ENCODE measurements at places on chromosomes 7 and 10. TPM values are rescaled to one million over a fixed set of nuclear protein-coding genes. Genes with fewer than 3 reads are reported as not detected.

Gene UBE3C
- total RNA-seq: 24.8 TPM

Gene SPDYE2
- under 0.01 TPM for total RNA-seq

Gene POU6F2
- not detected for total RNA-seq

Gene CAMK2B
- total RNA-seq: under 0.01 TPM

Gene PAX4
- total RNA-seq: not detected

Gene PRLHR
- not detected for total RNA-seq

Gene SAMD9
- 8.6 TPM for total RNA-seq

Gene TEX47
- total RNA-seq: not detected

Gene SLC18A2
- total RNA-seq: 13.2 TPM

Gene OR2A5
- not detected for total RNA-seq

- DNase-seq: no peak
These were observed 73.1 kb downstream of the GTF2IRD1 start for GRCh38 chr7:74526780-74527179.

DNA sequence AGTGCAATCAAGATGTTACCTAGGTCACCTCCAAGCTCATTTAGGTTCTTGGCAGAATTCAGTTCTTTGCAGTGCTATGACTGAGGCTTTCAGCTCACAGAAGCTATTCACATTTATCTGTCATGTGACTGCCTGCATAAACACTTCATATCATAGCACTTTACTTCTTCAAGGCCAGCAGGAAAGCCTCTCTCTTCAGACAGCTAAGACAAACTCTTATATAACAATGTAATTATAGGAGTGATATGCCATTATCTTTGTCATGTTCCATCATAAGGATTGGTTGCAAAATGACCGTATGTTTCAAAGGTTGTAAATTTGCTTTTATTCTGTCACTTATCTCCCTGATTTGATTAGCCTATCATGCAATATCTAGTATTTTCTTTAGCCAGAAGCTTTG, 78.8 kb upstream of the TMEM196 start:
- no peak for DNase-seq

- DNase-seq: no peak
These were observed 45.9 kb downstream of the GATA3 start for GRCh38 chr10:8100366-8100765.

- no peak for DNase-seq
These were observed 120.7 kb upstream of the PLXNA4 start for GRCh38 chr7:132697003-132697402.

DNA sequence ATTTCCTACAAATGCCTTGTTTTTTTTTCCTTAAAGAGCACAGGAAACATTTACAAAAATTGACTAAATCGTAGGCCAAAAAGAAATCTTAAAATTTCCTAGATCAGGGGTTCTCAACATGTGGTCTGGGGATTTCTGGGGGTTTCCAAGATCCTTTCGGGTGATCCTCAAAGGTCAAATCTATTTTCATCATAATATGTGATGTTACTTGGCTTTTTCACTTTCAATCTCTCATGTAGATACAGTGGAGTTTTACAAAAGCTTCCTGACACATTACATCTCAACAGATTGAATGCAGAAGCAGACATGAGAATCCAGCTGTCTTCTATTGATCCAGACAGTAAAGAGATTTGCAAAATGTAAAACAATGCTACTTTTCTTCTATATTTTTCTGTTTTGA, 497.3 kb downstream of the INHBA start:
- no peak for DNase-seq

DNA sequence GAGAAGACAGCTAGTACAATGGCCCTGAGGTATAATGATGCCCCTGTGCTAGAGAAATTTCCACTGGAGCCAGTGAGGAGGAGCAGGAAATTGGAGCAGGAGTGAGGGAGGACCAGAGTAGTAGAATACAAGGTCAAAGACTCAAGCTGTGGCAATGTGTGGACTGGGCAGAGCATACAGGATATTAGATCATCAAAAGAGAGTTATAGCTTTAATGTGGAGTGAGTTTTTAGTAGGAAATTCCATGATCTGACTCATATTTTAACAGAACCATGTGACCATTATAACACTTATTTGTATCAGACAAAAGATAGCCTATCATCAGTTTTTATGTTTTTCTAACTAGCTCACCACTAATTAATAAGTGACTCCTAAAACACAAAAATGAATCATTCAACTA, 154.1 kb downstream of the DGKB start:
- DNase-seq: no peak

- no peak for DNase-seq
These were observed 110.0 kb downstream of the HGF start for GRCh38 chr7:81659697-81660395.

GRCh38 chr7:74993121-74993520, 28.6 kb downstream of the CASTOR2 start:
- DNase-seq: no peak

- no peak for DNase-seq
These were observed 665.6 kb downstream of the DNAJB9 start for GRCh38 chr7:109235316-109235715.

GRCh38 chr10:68813559-68813958, 13.8 kb upstream of the STOX1 start:
- no peak for DNase-seq

DNA sequence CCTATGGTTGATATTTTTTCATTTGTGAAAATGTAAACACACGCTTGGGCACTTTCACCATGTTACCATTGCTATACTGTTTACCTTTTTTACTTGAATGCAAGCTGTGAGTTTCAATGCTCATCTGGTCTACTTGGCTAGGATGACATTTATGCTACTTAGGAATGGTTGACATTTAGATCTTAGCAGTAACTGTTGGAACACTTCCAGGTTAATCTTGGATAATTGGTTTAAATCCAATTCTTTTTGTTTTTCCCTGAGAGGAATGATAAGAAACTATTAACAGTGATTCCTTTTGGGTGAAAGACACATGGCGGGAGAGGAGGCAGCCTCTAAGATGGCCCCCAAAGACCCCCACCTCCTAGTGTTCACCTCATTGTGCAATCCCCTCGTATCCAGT, 51.4 kb upstream of the AMPH start:
- no peak for DNase-seq

DNA sequence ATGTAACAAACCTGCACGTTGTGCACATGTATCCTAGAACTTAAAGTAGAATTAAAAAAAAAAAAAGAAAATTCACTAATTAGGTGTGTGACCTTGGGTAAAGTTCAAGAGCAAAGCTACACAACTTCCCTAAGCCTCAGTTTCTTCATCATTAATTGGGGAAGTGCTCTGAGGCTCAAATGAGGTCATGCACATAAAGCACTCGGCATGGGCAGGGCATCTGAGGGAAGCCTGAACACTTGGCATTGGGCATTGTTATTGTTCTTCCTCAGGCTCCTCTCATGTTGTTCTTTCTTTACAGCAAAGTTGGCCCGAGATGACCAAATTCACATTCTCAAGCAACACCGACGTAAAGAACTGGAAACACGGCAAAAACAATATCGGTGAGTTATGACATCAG, 21.5 kb downstream of the ALOX5 start:
- DNase-seq: no peak

DNA sequence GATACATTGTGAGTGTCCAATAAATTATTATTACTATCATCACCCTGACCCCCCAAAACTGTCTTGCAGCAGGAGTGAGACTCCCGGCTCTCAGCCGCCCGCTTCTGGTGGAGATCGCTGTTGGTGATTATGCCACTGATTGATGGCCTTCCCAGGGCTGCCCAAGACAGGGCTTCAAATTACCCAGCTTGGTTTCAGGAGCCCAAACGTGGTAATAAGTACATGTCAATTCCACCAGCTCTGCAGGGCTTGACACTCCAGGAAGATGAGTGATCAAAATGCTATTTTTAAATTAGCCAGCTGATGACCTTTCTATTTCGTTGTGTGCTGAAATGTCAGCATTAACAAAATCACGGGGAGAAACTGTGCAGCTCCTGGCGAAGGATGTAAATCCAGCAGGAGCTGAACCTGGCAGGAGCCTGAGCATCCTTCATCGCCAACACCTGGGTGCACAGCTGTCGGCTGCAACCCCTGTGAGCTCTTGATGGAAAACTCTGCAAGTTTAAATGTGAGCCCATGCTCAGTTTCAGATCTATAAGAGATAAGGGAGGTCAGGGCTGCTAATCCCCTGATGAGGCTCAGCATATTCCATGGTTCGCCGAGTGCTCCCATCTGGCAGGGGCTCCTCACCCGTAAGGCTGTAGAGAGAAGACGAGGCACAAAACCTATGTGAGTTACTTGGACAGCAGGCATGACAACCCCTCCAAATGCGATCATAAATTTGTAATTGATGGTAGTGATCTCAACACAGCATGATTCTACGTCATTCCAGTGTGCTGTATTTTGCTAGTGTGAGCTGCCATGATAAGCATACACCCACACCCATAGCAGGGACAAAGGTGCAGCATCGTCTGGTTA, 446.3 kb downstream of the TCERG1L start:
- DNase-seq: no peak

- no peak for DNase-seq
These were observed 219.2 kb upstream of the CTBP2 start for GRCh38 chr10:125379592-125379991.

- no peak for DNase-seq
These were observed 26.0 kb downstream of the LRRC18 start for GRCh38 chr10:48913674-48914073.

DNA sequence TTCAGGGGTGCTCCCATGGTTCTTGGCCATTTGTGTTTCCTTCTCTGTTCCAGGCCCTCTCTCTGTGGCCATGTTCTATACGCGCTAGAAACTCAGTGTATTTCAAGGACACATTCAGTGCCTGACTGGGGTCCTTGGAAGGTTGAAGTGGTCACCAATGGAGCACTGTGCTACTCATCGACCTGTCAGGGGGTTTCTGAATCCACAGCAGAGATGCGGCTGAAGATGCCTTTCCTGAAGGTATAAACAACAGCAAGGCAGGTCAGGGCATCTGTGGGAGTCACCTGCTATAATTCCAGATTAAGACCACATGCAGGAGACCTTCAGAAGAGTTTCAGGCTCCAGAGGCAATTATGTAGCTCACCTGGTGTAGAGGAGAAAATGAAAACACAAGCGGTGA, 86.8 kb upstream of the MGMT start:
- no peak for DNase-seq

DNA sequence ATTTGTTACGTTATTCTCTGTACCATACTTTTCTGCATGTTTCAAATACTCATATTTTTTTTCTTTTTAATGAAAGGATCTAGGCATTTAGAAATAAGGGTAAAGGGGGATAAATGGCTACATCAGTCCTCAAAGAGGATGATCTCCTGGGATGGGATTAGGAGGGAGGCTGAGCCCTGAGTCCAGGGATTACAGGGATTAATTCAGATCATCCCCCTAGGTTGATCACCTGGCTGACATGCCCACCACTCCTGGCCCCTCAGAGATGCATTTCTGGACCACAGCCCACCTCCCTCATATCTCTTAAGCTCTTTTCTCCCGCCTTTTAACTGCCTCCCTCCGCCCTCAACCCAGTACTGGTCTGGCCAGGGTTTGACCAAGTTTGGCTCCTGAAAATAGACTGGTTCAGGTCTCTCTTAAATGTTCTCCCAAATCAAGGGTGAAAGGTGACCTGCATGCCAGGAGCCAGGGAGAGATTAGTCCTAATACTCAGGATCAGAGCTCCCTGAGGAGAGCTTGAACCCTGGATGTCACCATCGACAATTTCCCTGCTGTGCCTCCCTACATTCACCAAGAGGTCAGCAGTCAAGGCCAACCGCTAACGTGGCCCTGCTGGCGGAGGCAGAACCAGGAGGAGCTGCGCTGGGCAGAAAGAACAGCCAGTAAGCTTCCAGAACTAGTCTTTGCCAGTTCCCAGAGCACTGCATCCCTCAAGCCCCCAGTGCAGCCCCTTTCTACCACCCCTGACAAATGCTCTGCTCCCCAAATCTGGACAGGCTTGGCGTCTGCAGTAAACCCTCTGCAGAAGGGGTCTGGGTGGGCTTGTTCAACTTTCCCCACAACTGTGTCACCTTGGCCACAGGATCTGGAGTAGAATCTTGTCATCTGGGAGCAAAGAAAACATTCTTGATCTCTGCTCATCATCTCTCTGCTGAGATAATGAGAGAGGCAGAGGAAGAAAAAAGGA, 3.0 kb upstream of the CCDC136 start:
- DNase-seq: no peak

DNA sequence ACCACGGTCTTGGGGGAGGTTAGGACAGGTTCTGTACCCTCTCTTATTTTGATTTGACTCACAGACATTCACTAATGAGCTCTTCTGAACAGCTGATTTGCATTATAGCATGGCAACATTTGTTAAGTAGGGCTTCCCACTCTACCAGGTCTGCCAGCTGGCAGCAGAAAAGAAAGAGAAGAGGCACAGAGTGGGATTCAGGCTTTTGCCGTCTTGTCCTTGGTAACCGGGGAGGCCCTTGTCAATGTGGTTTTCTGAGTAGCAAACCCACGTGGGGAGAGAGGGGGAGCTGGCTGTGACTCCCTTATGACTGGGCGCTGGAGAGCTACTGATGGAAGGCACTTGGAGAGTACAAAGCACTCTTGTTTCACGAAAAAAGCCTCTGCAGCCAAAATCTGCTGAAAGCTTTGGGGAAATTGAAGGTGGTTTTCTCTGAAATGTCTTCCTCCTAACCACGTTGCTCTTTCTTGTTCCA, 355.3 kb upstream of the GALNT17 start:
- peak; percentile 24 for DNase-seq

DNA sequence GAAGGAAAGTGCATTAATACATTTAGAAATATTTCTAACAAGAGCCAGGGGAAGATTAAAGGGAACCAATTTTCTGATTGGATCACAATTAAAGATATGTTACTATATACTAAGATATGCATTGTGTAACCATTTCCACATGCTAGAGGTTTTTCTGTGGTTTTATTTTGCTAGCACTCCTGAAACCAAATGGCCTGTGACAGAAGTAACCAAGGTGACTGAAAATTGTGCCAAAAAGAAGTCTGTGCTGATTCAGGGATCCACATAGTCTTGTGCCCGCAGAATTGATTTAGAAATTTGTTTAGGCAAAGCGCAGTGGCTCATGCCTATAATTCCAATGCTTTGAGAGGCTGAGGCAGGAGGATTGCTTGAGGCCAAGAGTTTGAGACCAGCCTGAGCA, 1.8 kb downstream of the CC2D2B start:
- no peak for DNase-seq
